ENCODE measurements at places on chromosomes 1 and 21.

- no peak for DNase-seq
Observed at GRCh38 chr1:154579374-154579773, 11.8 kb downstream of the CHRNB2 start.

GRCh38 chr1:172431721-172432192 lies 11.3 kb downstream of the C1orf105 start:
- DNase-seq: no peak

GRCh38 chr21:42282021-42282420 lies 33.2 kb downstream of the TFF3 start:
- no peak for DNase-seq

DNA sequence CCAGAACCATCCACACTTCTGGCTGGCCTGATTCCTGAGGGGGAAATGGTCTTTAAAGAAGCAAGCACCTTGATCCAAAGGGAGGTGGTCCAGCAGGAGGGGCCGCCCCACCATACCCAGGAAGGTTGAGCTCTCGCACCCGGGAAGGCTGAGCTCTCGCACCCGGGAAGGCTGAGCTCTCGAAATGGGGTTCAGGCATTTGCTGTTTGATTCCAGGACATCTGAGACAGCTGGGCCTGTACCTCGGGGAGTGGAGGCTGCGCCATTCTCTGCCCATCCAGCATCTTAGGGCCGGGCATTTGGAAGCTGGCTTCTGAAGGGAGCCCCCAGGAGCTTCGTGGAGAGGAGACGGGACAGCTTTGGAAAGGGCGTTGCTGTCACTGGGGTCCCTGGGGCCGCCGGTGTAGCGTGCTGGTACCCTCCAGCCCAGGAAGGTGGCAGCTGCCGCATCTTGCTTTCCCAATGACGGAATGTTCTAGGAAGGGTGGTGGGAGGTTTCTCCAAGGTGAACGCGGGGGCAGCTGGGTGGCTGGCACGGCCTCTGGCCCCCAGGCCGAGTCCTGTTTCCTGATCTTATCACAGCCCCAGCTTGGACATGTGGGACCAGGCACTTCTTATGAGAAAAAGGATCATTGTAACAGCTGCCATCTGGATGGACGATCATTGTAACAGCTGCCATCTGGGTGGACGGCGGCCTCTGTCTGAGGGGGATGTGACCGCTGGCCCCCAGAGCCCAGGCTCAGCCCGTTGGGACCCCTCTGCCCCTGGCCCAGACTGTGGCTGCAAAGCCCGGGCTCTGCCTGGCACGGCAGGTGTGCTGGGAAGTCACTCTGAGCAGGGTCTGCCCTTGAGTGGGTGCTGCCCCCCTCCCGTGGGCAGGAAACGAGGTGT lies 61.6 kb downstream of the COL18A1 start:
- no peak for DNase-seq

GRCh38 chr1:21872445-21873079 lies 60.5 kb downstream of the LDLRAD2 start:
- DNase-seq: no peak

GRCh38 chr1:118151312-118151937 lies 33.6 kb downstream of the SPAG17 start:
- no peak for DNase-seq

DNA sequence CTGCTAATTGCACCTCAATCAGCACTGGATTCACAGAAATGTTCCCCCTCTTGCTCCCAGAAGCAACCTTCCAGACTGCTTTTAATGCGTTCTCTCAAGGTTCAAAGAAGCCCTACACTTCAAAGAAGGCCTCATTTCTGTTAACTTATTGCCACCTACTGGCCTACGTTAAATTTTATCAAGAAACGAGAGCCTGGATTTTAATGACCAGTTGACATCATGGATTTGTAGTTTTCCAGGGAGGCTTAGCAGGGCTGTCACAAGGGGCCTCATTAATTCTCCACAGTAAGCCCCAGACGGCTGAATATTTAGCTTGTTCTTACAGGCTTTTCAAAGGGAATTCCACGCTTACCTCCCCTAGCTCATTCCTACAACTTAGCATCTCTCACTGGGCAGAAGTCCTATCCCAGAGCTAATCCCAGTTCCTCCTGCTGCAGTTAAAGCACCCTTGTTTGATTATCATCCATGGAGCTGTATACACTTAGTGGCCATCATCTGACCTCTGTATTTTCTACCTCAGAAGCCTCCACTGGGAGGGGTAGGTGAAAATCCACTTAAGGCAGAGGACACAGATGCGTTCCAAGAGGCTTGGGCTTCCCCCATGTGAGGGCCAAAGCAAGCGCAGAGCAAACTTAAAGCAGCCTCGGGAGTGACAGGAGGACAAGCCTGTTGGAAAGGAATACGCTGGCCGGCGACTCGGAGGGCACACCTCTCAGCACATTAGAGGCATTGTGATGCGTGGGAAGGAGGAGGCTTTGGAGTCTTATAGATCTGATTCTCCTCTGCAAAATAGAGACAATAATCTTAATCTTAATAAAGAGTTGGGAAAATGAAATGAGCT lies 32.2 kb upstream of the CYP4X1 start:
- no peak for DNase-seq

DNA sequence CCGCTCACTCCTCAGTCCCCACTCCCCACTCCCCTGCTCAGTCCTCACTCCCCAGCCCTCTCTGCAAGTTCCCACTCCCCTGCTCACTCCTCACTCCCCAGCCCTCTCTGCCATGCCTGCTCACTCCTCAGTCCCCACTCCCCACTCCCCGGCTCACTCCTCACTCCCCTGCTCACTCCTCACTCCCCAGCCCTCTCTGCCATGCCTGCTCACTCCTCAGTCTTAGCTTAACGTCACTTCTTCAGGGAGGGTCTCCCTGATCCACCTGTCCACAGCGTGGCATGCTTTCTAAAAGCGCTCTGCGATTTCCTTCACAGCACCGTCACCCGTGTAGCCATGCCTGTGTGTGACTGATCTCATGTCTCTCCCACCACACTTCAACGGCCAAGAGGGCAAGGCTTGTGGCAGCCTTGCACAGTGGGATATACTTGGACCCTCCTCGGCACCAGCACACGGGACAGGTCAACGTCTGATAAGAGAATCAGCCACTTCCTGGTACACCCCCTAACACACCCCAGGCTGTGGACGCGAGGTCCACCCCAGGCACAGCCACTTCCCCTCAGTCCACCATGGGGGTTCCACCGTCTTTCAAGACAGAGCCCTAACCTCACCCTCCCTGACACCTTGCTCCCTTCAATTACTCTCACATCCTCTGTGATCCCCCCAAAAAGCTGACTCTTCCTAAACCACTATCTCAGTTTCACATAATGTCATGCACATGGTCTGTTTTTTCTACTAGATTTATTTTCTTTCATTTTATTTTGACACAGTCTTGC lies 14.0 kb downstream of the PRDM15 start:
- DNase-seq: no peak

DNA sequence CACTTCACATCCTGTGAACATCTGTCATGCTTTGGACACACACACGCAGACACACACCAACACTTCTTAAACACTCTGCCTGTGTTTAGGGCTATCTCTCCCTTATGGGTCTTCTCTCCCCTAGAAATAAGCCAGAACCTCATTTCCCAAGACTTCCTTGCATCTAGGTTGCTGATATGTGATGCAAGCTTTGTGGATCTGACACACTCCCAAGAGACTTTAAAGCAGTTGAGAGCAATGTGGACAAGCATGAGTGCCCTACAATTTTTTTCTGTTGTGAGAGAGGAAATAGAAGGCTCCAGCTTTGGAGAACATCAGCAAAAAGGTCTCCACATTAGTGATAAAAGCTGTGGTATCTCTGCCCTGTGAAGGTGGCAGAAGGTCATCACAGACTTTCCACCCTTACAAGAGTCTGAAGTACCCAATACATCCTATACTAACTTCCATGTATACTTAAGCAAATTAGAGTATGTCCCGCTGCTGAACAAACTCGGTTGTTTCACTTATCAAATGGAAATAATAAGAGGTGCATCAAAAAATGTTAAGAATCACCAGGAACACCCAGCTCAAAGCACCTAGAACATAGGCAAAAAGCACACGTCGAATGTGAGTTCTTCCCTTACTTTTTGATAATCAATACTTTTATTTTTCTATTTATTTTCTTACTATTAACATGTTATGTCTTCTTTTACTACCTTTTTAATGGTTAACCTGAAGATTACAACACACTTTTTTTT lies 267.6 kb downstream of the SETD4 start:
- DNase-seq: no peak

DNA sequence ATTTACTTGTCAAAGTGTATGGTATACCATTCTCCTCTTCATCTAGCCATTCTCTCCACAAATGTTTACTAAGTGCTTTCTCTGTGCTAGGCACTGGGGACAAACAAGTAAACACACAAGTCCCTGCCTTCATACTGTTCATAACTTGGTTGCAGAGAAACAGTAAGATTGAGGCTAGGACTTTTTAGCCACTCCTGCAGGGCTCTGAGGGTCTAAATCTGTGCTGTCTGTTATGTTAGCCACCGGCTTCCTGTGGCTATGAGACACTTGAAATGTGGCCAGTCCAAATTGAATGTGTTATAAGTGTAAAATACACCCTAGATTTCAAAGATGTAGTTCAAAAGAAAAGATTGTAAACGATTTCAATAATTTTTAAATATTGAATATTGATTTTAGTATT lies 50.2 kb downstream of the AZIN2 start:
- DNase-seq: no peak

- DNase-seq: no peak
Observed at GRCh38 chr1:206545351-206545750, 38.0 kb downstream of the RASSF5 start.

GRCh38 chr21:42974832-42975820 lies 764 bp downstream of the PKNOX1 start:
- DNase-seq: no peak

GRCh38 chr21:44329086-44329889 lies 9.9 kb downstream of the CFAP410 start:
- DNase-seq: no peak

DNA sequence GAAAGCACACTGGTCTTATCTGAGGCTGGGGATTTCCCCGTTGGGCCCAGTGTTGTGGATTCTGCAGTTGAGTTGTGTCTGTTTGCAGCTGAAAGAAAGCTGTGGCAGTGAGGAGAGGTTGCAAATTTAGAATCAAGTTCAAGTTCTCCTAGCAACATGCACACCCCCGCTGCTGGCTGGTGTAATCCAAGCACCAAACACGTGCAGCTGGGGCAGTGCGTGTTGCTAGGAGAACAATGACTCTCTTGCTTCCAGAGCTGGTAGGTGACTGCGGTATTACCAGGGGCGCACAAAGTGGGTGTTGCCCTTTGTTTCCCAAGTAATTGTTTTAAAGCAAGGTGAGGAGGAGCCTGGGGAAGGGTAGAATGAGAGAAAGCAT lies 91.5 kb downstream of the IER5 start:
- DNase-seq: no peak

- no peak for DNase-seq
Observed at GRCh38 chr1:210332233-210332632, 3.5 kb downstream of the HHAT start.

DNA sequence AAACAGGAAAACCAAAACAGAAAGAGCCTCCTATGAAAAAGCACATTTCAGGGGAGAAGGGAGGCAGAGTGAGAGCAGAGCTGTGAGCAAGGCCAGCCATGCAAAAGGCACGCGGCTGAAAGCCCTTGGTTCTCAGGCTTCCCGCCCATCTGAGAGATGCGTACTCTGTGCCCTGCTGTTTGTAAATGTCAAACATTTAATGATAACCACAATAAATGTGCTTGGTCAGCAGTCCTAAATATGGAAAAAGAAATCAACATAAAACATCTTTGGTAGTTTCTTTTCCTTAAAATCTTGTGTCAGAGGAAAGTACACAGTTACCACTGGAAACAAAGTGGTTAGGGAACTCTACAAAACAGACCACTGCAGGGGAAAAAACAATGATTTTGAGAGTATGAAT lies 283.1 kb downstream of the DSCAM start:
- no peak for DNase-seq

DNA sequence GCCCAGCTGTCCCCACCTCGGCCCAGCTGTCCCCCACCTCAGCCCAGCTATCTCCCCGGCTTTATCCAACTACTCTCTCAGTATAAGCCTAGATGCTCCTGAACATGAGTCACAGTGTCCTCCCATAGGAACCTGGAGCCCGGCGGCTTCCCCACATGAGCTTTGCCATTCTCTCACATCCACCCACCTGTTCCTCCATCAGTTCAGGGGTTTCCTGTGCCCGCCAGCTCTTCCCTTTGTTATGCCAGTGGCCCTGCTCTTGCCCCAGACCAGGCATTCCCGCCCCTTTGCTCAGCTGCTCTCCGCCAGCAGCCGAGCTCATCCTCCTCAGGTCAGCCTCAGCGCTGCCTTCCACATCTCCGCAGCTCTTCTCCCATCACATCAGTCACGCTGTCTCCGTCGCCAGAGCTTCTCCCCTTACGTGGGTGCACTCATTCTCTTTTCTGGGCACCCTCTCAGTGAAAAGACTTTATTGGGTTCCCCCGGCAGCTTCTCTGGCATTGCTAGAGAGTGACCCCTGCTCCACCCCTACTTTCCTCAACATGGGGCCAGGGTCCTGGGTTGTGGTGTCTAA lies 89.5 kb upstream of the CSF3R start:
- DNase-seq: no peak

GRCh38 chr1:99557546-99558202 lies 88.2 kb upstream of the PALMD start:
- no peak for DNase-seq

- no peak for DNase-seq
Observed at GRCh38 chr1:150186789-150187559, 37.3 kb downstream of the PLEKHO1 start.

DNA sequence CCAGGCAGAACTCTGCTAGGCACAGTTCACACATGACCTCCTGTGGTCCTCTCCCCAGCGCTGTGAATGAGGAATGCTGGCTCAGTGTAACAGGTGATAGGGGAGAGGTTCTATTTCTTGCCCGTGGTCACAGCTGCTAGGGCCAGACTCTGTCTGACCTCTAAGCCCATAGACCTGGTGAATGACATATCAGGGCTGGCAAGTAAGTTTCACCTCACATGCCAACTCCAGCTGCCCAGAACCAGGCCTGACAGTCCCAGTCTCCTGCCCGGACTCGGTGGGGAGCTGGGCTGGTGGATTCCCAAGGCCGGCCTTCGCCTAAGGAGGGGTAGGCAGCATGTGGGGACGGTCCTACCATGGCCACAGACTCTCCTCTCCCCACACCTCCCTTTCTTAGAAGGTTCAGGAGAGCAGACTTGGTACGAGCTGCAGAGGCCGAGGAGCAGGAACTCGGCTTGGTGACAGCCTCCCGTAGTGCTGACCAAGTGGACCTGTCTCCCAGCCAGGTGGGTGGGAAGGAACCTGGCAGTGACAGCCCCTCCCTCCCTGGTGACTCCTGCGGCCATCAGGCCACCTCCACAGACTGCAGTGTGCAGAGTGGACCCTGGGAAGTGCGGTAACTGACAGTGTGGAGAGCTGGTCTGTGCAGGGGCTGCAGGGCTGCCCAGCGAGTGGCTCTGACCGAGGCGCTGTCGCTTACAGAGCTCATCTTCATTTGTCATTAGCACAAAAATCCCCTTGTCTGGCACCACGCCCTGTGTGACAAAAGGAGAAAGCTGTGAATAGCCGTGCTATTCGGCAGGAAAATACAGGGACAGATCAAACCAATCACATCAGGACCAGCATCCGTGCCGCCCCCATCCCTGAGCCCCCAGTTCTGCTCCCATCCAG lies 74.6 kb downstream of the SCCPDH start:
- no peak for DNase-seq

GRCh38 chr21:43269440-43269839 lies 100.6 kb downstream of the CRYAA start:
- no peak for DNase-seq

GRCh38 chr1:25056536-25056935 lies 126.5 kb upstream of the RUNX3 start:
- no peak for DNase-seq
